Activated CD4-positive, alpha-beta T cell treated with anti-CD3 and anti-CD28 coated beads for 24 hours (primary cell): ENCODE measurements at places on chromosomes 3 and 15.
A peak's percentile ranks its signal among the peaks of the same experiment; 100 is the strongest.

DNA sequence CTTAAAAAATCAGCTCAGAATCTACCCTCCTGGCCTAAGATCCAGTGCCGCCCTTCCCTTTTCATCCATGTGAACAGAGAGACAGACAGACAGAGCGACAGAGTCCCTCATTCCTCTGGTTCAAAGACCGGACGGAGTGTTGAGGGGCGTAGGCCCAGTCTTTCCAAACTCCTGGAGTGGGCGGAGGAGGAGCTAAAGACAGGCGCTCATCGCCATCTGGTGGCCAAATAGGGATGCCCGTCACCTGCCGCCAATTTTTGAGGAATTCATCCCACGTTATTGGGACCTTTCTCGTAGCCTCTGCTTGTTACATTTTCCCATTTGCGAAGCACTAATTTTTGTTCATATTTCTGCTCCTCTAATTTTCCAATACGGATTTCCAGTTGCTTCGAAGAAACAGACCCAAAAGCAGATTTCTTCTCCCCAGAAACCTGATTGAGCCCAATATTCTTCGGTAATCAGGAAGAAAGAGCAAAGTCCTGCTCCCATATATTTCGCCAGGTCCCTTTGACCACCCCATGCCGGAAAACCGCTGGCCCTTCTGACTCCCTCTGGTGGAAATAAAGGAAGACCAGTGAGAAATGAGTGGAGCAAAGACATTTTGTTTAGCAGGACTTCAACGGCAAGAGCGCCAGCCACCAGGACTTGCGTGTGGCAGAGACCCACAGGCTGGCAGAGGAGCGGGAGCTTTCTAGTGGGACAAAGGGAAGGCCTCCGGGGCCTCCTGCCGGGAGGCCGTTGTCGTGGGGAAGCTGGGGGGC, 88.0 kb downstream of the LRRK1 start:
- DNase-seq = peak; percentile 63

DNA sequence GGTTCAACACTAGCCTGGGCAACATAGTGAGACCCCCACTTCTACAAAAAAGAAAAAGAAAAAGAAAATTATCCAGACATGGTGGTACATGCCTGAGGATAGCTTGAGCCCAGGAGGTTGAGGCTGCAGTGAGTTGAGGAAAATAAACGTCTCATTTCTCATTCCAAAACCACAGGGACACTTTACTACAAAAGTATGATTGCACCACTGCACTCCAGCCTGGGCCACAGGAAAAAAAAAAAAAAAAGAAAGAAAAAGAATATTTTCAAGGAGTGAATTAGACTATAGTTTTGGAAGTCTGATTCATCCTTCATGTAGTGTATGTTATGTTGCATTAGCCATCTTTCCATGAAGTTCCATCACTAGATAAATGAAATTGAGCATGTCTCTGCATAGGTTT, 149.5 kb upstream of the THBS1 start:
- DNase-seq = no peak

- no peak for DNase-seq
Observed at GRCh38 chr3:194879126-194879877, 193.6 kb downstream of the FAM43A start.

GRCh38 chr3:10374311-10374710, 53.4 kb upstream of the SEC13 start:
- no peak for DNase-seq

GRCh38 chr3:133292296-133292695, 107.6 kb upstream of the BFSP2 start:
- no peak for DNase-seq

DNA sequence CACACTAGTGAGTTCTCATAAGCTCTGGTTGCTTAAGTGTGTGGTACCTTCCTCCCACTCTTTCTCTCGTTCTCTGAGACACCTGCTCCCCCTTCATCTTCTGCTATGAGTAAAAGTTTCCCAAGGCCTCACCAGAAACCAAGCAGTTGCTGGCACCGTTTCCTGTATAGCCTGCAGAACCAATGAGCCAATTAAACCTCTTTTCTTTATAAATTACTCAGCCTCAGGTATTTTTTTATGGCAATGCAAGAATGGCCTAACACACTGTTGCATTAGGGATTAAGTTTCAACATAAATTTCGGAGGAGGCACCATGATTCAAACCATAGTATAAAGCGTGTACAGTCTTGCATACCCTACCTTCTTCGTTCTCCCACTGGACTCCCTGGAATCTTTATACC, 252.3 kb upstream of the CHRM5 start:
- no peak for DNase-seq

DNA sequence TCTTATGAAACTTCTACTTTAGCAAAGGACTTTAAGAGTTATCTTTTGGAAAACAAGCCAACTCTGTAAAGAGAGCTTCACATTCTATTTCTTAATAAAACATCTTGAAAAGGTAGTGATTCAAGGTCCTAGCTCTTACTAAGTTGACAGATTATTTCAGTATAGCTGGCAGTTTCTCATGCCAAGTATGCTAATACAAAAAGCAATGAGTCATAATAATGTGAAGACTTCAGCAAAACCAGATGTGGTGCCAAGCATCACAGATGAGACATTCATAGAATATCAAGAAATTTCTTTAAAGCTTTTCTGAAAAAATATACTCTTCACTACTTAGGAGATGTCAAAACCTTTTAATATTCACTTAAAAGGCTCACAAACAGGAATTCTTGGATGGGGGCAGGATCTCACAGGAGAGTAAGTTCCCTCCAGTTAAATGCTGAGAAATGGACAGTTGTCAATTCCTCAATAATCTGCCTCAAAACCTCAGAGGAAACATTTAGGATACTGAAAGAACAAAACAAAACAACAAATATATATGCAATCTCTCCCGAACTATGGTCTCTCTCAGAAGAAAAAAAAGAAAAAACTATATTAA, 45.6 kb downstream of the DCBLD2 start:
- no peak for DNase-seq

GRCh38 chr3:12868039-12869034, 27.0 kb upstream of the RPL32 start:
- DNase-seq = peak; percentile 32

DNA sequence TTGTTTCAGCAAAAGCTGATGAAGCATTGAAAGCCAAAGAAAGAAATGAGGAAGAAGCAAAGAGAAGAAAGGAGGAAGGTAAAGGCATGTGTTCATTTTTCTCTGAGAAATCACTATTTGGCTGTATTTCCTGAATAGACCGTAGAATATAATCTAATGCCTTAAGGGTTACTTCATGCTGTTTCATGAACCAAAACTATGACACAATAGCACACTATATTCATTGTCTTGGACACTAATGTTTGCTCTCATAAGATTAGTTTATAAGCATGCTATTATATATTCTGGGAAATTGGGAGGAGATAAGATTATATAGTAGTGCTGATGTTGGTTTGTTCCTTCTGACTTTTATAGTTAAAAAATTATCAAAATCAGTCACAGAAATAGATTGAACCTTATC, 110.1 kb upstream of the MLF1 start:
- DNase-seq = no peak

- no peak for DNase-seq
Observed at GRCh38 chr3:143060906-143061305, 58.7 kb upstream of the CHST2 start.

GRCh38 chr15:82952158-82953081, at the start of gene HOMER2:
Gene HOMER2 (minus strand): TSS chr15:82952720. CDS start chr15:82952535, 185 bp downstream.
- DNase-seq = no peak

DNA sequence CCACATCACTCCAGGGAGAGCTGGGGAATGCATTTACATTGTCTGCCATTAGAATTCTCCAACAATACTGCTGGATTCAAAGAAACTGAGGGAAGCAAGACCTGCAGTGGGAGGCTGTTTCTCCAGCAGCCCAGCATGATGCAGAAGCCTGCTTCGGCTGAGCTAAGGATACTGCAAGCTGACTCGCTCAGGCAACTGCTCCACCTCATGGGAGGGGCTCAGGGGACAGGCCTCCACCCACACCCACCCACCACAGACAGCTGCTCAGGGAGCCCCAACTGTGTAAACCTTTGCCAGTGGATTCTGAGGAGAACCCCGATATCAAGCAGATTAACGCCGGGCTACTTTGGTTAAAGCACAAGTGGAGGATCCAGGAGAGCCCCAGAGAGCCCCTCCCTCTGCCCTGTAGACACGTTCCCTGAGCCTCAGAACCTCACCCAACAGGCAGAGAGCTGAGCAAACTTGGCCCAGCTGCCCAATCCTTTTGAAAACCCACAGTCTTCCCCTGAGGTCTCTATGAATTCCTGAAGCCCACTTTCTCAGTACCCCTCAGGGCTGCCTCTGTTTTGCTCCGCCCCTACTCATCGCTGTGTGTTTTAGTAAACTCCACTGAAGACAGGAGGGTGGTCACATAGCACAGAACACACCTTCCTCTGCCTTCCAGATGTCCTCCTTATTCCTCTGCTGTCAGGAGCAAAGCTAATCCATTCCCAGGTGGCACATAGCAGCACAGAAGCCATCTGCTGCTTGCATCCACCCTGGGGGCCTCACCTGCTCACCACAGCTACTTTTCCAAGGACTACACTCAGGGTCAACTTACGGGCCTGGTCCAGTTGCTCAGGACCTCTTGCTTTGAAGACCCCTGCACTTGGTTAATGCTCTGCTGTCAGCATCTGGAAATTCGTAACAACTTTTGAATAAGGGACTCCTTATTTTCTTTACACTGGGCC, 269.0 kb downstream of the ABHD5 start:
- DNase-seq = no peak

- DNase-seq = no peak
Observed at GRCh38 chr3:25113891-25114290, 314.2 kb upstream of the RARB start.

- no peak for DNase-seq
Observed at GRCh38 chr15:99436542-99437314, 129.1 kb upstream of the MEF2A start.

GRCh38 chr15:95897651-95898050, 432.8 kb upstream of the NR2F2 start:
- no peak for DNase-seq

- DNase-seq = no peak
Observed at GRCh38 chr15:98904544-98904943, 103.0 kb downstream of the PGPEP1L start.

DNA sequence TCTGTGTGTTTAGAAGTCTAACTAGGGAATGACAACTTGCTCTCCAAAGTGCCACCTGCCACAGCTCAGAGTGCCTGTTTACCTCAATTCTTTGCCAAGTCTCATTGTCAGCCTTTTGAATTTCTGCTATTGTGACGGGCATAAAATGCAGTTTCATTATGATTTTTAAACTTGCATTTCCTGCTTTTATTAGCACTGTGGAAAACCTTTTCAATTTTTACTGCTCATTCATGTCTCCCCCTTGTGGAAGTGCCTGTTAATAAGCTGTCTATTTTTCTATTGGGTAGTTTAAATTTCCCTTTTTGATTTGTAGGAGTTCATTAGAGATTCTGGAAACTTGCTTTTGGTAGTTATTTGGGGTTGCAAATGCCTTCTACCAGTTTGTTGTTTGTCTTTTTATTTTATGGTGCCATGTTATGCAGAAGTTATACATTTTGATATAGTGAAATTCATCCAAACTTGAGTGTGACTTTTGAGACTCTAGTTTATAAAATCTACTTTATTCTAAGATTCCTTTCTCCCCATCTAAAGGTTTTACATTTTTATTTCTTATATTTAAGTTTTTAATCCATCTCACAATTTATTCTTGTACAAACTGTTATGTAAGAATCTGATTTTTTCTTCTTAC, 53.9 kb upstream of the FRMD4B start:
- no peak for DNase-seq

DNA sequence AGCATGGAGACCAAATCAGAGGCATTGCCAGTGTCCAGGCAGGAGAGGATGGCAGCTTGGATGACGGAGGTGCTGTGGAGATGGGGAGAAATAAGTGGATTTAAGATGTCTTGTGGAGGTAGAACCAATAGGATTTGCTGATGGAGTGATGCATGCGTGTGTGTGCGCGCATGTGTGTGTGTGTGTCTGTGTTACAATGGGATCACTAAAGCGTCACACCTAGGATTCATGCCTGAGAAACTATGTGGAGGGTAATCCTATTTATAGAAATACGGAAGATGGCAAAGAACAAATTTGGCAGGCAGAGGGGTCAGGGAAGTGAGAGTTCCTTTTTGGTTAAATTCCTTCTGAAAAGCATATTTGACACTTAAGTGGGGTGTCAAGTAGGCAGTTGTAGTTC, 64.8 kb upstream of the ARL8B start:
- no peak for DNase-seq

GRCh38 chr15:101329867-101330380, 34.9 kb upstream of the SNRPA1 start:
- no peak for DNase-seq

DNA sequence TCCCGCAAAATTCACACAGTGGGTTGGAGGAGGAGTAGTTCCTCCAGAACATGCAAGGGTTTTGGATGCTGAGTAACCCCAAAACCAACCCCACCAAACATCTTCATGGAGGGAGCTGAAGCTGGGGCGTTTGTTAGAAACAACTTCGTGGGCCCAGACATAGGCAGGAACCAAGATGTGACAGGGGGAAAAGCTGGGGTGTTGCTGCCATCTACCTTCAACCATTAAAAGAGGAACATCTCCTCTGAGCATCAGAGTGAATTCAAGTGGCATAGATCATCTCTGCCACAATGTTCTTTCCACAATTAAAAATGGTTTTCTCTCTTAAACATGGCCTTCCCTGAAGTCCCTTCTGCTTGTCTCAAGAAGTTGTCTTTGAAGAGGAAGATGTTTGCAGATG, 20.5 kb downstream of the SIDT1 start:
- no peak for DNase-seq

DNA sequence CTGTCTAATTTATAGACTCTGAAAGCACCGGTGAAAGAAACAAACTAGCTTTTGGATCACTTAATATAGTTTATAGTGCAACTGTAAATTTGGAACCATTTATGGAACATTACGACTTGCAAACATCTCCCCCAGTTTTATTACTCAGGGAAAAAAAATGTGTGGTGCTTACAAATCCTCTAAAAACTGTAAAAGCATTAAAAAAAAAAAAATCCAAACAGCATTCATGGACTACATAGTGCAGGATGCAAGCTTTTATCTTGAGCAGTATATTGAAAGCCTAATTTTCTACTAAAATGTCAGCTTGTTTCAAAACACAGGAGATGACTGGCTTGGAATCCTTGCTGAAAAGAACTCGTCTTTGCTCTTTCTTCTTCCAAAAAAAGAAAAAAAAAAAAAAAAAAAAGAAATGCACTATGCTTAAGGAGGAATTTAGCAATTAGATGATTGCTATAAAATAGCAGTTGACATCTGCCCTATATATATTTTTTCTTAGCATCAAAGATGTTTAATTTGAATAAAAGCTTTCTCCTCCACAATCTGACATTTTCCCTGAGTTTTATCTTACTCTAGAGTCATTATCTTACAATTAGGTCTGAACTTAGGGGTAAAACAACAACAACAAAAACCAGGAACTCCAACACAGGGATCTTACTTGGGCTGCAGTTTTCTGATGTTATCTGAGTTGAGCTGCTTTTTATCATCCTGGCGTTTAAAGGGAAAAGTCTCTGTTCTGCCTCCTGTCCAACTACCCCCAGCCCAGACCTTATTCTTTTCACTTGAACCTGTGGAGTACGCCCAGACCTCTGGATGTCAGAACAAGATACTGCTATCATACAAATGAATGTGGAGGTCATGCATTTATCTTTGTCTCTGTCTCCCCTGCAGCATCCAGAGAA, 62.6 kb upstream of the PDZRN3 start:
- DNase-seq = no peak

GRCh38 chr3:14452740-14453710, 50.6 kb downstream of the SLC6A6 start:
- DNase-seq = no peak
